NCI-H446 treated with DMSO at 0.1 percent for 48 hours (cell line): ENCODE measurements at places on chromosomes 1 and 21.

DNA sequence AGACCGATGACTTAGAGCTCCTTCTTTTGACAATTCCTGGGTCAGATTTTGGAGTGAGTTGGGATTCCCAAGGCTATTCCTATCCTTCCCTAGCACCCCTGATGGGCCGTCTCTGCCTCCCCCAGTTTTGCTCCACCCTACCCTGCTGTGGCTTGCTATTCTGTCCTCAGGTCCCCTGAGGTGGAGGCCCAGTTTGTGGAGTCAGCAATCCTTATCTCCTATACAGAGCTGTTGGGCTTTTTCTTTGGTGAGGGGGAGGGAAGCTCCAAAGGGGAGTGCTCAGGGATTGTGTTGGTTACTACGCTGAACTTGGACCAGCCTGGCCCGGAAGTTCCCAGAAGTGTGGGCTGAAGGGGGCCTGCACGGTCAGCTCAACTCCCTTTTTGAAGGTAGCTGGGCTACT is 7.6 kb downstream of the SESN2 start:
- no peak for DNase-seq

DNA sequence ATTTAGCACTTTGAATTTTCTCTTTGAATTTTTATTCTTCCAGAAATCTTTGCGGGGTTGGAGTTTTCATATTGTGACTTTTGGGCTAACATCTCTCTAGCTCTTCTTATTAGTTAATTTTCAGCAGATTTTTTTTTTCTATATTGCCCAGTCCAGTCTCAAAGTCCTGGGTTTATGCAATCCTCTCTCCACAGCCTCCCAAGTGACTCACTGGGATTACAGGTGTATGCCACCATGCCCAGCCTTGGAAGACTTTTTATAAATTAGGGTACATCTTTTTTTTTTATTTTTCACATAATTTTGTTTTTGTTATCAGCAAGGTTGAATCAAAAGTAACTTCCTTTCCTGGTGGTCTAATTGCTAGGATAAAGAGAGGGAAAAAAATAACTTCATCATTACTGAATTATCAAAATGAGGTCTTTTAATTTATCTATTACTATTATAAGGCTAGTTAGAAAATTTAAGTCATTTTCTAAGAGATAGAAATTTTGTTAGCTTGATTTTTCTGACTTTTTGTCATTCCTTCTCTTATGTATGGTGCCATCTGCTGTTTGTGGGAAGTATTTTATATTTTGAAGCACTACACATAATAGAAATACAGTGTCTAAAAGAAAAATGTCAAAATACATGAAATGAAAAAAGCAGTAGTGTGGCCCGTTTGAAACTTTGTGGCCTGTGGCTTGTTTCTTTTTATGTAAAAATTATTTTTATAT is 273.4 kb upstream of the CACYBP start:
- DNase-seq, result peak; percentile 51

DNA sequence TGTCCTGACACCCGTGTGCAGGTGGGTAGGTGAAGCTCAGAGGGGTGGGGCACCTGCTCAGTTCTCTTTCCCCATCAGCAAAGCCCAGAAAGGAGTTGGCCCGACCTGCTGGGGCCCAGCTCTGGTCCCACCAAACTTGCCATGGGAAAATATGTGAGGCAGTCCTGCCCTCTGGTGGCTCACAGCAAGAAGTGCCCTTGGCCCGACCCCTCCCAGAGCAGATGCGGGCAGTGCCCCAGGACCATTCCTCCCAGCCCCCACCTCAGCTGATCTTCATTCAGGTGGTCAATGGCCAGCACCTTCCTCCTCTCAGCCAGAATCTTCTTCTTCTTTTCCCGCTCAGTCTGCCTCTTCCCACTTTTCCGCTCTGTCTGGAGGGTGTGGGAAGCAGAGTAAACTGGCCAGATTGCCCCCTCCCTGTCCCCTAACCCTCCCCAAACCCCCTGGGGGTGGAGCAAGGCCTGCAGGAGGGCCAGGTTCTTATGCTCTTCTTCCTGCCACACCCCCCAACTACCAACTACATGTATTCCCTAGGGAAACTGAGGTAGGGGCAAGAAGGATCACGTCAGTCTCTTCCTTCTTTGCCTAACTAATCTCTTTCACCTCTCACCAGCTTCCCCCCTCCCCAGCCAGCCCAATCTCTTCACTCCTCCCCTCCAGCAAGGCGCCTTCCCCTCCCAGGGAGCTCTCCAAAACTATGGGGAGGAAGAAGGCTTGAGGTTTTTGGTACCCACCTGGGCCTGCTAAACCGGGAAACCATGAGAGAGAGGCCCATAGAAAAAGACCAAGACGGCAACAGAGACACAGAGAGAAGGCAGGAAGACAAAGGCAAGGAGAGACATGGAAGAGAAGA is 15.6 kb downstream of the TNNT2 start:
- DNase-seq, result no peak

GRCh38 chr1:204348722-204349121 is 11.0 kb downstream of the PLEKHA6 start:
- DNase-seq, result no peak

GRCh38 chr1:182325339-182325738 is 66.3 kb downstream of the GLUL start:
- no peak for DNase-seq

GRCh38 chr1:109824349-109825115 is 60.8 kb upstream of the EPS8L3 start:
- no peak for DNase-seq

DNA sequence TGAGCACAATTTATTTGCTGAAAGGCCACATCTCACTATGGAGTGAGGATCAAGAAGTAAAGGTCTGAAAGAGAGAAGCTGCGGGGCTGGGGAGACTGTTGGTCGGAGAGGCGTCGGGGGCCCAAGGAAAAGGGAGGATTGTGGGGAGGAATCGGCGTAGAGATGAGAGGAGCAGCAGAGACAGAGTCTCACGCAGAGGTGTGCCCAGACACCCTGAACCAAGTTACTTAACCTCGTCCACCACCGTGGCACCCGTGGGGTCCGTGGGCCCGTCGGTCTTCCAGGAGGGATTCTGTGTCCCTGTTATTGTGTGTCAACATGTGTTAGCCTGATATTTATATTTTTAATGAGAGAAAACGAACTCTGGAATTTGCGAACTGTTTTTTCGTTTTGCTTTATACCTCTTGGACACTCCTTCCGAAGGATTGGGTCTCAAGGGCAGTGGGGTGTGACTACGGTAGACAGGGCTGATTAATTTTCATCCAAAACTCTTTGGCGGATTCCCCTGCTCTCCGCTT is 3.8 kb upstream of the NBPF1 start:
- no peak for DNase-seq

DNA sequence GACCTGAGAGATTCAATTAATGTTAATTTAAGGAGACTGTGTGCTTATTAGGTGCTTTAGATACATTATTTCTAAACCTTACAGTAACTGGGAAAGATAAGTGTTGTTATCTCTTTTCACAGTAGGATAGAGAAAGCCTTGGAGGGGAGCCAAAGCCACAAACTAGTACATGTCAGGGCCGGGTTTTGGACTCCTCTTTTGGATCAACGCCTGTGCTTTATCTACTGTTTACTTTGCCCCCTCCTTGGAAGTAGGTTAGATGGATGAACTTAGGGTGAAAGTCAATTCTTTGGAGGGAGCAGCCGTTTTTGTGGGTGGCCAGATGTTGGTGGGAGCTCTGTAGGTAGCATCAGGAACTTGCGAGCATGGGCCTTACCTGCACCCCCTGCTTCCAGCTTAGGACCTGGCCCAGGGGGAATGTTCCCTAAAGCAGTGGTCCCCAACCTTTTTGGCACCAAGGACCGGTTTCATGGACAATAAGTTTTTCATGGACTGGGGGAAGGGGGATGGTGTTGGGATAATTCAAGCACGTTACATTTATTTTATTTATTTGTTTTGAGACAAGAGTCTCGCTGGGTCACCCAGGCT is 1.7 kb downstream of the HHAT start:
- DNase-seq, result no peak

DNA sequence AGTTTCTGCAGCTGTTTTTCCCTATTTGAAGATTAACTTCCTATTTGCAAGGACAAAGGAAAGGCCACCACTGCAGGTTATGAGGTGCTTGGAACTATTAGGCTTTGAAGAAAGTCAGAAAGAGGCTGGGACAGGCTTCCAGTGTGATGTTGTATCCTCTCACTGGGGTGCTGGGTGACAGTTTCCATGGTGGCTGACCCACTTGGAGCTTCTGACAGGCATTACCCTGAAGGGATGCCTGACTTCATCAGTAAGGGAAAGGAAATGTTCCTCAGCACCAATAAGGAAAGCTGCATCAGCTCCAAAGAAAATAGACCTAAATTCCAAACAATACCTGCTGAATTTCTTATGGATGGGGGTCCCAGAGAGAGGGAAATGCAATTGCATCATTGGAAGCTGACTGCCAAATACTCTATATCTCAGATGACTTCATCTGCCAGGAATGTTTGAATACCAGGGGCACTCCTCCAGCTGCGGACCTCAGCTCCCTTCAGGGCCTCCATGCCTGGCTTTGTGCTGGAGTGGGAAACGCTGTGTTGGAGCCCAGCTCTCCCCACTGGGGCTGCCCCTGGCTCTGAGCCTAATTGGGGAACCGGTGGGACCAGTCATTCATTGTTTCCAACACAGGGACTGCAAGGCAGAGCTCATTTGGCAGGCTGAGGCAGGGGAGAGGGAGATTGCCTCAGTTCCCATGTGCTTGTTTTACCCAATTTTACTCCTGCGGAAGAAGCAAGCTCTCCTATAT is 76.6 kb downstream of the RGL1 start:
- DNase-seq, result peak; percentile 72

DNA sequence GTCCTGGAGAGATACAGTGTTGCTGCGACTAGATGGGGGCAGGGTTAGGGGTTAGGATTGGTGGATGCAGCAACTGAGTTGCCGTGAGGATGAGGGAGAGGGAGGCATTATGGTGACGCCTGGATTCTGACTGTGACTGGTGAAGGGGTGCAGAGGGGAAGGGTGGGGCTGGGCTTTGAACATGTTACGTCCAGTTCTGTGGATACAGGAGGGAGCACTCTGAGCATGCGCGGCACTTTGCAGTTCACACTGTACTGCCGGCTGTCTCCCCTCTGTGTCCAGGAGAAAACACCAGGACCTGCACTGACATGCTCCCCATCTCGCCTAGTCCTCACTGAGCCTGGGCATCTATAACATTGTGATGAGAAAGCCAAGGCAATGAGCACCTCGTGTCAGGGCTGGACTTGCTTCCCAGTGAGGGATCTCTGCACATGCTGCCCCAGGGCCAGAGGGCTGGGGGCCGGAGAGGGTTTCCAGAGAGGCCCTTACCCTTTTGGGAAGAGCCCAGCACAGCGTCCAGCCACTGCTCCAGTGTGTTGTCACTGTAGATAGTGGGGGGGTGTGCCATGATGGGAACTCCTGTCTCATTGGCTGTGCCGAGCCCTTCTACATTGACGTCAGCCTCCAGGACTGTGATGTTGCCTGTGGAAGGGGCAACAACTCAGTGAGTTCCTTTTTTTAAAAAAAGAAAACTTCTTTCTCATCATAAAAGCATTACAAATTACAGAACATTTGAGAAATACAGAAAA is 7.6 kb downstream of the FAM151A start:
- DNase-seq, result no peak

DNA sequence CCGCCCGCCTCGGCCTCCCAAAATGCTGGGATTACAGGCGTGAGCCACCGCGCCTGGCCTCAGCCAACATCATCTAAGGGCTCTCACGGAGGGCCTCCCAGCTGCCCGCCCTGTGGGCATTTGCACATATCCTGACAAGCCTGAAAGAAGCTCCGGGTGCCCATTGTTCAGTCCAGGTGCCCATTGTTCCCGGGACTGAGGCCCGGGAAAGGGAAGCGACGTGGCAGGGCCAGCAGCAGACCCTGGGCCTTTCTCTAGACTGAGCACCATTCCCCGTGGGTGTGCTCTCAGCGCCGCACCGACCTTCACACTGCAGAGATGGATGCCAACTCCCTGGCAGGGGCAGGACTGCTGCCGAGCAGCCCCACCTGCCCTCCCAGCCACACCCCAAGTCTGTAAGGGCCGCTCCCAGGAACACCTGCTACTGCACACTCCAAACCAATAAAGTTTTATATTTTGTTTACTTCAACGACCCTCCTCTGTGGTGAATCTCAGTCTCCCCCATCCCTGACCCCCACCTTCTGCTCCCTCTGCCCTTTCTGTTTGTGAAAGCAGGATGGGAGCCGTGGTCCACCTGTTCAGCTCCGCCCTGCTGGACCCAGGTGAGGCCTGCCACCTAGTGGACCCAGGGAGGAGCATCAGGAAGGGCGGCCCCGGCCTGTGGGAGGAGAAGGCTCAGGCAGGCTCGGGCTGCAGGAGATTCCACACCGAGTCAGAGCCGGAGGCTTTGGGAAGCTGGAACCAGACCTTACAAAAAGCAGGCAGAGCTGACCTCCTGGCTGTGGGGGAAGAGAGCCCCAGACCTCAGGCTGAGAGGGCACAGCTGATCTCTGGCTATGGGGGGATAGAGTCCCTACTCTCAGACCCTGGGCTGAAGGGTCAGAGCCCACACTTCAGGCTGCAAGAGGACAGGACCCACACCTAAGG is 1.1 kb upstream of the TMEM82 start:
- no peak for DNase-seq

DNA sequence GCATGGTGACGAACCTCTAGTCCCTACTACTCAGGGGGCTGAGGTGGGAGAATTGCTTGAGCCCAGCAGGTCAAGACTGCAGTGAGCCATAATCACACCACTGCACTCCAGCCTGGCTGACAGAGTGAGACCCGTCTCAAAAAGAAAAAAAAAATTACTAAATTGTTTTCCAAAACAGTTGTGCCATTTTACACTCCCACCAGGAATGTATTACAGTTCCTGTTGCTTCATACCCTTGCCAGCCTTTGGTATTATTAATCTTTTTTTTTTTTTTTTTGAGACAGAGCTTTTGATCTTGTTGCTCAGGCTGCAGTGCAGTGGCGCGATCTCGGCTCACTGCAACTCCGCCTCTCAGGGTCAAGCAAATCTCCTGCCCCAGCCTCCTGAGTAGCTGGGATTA is 55.9 kb downstream of the RPS6KA1 start:
- DNase-seq, result no peak

DNA sequence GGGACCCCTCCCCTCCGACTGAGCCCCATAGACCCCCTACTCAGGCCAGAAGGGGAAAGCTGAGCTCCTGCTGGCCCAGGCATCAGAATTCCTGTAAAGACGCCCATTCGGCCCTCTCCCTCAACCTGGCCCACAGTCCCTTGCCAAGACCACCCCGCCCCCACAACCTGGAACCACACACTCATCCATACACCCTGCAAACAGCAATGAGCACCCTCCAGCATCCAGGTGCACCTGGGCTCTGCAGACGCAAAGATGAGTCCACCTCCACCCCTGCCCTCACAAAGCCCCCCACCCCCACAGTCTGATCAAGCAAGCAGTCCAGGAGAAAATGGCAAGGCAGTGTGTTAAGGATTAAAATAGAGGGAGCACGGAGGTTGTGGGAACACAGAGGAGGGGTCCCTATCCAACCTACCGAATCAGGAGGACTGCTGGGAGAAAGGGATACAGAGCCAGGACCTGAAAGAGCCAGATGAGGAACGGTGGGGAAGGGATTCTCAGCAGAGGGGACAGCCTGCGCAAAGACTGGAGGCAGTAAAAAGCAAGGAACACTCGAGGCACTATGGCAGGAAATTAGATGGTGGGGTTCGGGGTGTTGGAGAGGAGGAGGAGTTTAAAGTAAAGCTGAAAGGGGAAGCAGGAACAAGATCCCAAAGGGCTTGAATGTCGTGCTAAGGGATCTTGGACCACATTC is 67.3 kb upstream of the LAPTM5 start:
- DNase-seq, result no peak

GRCh38 chr21:16137106-16137505 is 407.3 kb downstream of the USP25 start:
- no peak for DNase-seq
